Heart right ventricle (tissue), 16 donors: ENCODE measurements at places on chromosomes 1 and 21. TPM values are rescaled to one million over a fixed set of nuclear protein-coding genes. Genes with fewer than 3 reads are reported as not detected.

LDLRAP1 gene
- 16.1 TPM for total RNA-seq

UTS2 gene
- total RNA-seq: not detected

CDKN2C gene
- total RNA-seq: 11.8 TPM

TMEM125 gene
- 0.19 TPM for total RNA-seq

KCNN3 gene
- total RNA-seq: 4.9 TPM

PDE9A gene
- 1.2 TPM for total RNA-seq

HSD11B1 gene
- 1.3 TPM for total RNA-seq

BARHL2 gene
- not detected for total RNA-seq

ANKRD34A gene
- 1.0 TPM for total RNA-seq

SLAMF7 gene
- total RNA-seq: 0.47 TPM

TMCO4 gene
- total RNA-seq: 6.6 TPM

EDN2 gene
- 6.7 TPM for total RNA-seq

THEM4 gene
- total RNA-seq: 18.6 TPM

C1orf210 gene
- total RNA-seq: not detected

MAGOH gene
- 24.7 TPM for total RNA-seq

PLOD1 gene
- 27.3 TPM for total RNA-seq
